Fibroblast of skin of left biceps (primary cell): ENCODE measurements at places on chromosomes 1 and 21.

GRCh38 chr1:226419284-226420029 is 11.6 kb upstream of the PARP1 start:
- DNase-seq, result no peak

DNA sequence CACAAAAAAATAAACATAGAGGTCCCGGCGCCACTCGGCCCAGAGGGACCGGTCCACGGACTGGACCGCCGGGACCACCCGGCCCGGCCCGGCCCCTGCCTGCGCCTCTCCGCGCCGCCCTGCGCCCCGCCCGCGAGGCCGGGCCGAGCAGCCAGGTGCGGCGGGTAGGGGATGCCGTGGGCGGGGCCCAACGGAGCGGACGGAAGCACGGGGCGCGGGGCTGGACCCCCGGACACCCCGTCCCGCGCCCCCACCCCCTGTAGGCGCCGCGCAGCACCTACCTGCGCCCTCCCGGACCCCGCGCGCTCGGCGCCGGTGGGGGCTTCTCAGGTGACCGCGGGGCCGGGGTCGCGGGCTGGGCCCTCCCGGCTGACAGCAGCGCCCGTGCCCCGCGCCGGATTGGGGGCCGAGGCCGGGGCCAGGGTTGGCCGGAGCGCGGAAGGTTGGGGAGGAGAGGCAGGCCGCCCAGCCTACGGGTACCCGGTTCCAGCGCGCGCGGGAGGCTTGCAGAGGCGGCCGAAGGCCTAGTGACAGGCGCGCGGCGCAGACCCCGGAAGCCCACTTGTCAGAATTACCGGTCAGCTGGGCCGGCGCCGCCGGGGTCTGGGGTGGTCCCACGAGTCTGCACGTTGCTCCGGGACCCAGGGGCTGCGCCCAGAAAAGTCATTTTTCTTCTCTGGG is 351.9 kb upstream of the CAMK1G start:
- DNase-seq, result no peak

GRCh38 chr1:39335216-39335615 is 130.7 kb downstream of the MACF1 start:
- no peak for DNase-seq

GRCh38 chr1:39293375-39294070 is 89.0 kb downstream of the MACF1 start:
- no peak for DNase-seq

DNA sequence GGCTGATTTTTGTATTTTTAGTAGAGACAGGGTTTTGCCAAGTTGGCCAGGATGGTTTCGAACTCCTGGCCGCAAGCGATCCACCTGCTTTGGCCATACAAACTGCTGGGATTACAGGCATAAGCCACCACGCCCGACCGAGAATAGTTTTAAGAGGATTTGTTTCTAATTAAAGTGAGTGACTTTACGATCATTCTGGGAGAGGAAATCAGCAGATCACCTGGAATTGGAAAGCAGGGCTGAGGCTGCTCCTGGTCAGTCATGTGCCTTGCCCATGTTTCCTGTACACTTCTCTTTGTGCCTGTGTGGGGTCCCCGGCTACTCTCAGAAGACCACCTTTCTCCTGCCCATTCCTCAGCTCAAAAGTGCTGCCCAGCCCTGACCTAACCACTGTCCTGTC is 33.9 kb downstream of the ZBTB8B start:
- DNase-seq, result no peak

GRCh38 chr1:47233186-47233585 is 1.2 kb upstream of the TAL1 start:
- no peak for DNase-seq

DNA sequence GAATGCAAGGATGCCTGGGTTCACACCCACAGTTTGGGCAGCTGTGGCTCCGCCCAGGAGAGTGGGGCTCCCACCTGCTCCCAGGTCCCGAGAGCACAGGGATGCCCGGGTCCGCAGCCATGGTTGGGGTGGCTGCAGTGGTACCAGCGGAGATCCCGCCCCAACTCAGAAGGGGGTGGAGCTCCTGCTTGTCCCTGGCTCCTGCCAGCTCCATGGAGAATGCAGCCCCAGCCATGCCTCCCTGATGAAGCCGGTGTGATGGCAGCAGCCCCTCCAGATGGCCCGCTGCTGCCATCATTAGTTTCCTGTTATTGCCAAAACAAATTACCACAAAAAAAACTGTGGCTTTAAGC is 113.1 kb upstream of the RUNX3 start:
- DNase-seq, result no peak

- no peak for DNase-seq
Observed at GRCh38 chr1:244212797-244213475, 161.9 kb downstream of the ZBTB18 start.

DNA sequence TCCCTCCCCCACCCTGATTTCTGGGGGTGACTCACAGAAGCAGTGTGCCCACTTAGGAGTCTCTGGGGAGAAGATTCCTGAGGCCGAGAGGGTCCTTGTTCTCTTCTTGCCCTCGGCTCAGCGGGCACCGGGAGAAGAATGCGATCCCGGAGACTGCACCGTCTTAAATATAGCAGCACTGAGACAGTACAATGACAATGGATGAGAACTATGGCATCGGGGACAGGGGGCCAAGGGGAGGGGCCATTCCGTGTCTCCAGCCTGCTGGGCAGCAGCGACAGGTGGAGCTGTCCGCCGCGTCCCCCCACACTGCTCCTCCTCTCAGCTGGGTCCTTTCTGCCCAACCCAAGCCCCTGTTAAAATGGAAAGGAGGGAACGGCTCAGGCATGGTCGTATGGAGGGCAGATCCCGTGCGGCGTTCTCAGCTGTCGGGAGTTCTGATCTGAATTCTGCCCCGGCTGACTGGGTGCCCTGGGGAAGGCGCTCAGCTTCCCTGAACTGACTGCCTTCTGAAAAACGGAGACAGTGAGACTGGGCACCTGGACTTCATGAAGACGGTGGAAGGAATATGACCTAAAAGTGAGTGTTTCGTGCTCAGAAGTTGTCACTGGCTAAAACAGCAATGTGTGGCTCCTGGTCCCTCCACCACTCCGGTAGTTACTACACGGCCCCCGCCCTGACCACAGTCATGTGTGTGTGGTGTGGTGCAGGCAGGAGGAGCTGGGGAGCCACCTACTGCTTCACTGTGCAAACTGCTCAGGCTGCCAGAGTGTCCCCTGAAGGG is at the start of gene MYOM3:
Gene MYOM3, minus strand, starts transcription at position 140 of the 784 bp plus-strand sequence. CDS start 3,499 bp downstream, outside the sequence.
- peak; percentile 29 for DNase-seq

GRCh38 chr1:227805606-227806197 is 9.8 kb upstream of the PRSS38 start:
- DNase-seq, result peak; percentile 50

DNA sequence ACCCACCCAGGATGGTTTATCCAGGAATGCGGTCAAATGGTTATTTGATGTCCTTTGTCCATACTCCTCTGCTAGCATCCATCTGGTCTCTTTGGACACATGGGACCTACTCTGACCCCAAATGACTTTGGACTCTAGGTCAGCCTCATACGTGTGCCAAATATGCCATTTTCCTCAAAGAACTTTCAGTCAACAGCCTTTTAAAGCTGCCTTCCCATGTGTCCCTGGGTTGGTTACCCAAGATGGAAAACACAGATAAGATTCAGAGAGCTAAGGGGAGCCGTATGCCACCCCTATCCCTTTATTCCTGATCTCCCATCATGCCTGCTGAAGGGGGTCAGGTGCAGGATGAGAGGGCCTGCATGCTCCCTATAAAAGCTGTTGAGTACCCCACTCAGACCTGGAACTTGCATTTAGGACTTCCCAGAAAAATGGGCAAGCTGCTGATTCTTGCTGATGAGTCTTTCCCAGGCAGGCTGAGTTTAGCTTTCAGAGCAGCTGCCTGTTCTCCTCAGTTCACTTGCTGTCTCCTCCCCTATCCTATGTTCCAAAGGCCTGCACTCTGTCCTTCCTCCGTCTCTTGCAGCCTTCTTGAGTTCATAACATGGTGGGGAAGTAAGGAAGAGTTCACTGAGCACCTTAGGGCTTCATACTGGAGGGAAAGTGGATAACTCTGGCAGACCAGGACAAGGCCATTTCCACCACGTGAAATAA is 19.8 kb downstream of the CHI3L2 start:
- DNase-seq, result no peak

DNA sequence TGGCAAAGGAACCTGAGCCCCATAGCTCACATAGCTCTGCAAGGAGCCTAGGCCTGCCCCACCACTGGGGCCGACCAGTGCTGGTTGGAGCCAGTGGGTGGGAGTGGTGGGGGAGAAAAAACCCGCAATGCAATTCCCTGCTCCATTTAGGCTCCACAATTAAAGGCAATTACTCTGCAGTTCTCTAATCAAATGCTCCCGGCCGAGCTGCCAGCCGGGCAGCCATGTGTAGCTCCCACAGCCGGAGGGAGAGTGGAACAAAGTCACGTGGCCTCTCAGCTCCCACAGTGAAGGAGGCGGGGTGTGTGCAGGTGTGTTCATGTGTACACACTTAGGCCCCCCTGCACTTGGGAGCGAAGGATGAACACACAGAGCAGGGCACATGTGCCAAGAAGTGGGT is 81.6 kb downstream of the KIRREL1 start:
- no peak for DNase-seq
